Fibroblast of skin of left quadriceps (primary cell): ENCODE measurements at places on chromosomes 12 and 14.

GRCh38 chr14:74871819-74872218 is 4.1 kb downstream of the PROX2 start:
- no peak for DNase-seq

DNA sequence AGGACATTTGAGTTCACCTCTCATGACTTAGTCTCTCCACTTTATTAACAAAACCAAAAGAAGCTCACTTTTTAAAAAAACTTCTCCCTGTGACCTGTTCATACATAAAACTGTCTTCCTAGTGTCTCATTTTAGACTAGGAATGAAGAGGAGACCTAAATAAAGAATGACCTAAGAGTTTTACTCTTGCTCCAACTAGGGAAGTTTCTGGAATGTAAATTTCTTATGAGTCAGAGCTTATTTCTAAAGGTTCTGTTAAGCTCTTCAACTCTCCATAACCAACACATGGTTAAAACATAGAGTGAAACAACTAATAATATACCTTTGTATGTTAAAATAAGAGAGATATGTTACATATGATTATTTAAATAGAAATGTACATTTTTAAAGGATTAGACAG is 369.8 kb downstream of the EMP1 start:
- peak; percentile 11 for DNase-seq

- no peak for DNase-seq
Observed at GRCh38 chr14:75577090-75577489, 1.3 kb upstream of the FLVCR2 start.

DNA sequence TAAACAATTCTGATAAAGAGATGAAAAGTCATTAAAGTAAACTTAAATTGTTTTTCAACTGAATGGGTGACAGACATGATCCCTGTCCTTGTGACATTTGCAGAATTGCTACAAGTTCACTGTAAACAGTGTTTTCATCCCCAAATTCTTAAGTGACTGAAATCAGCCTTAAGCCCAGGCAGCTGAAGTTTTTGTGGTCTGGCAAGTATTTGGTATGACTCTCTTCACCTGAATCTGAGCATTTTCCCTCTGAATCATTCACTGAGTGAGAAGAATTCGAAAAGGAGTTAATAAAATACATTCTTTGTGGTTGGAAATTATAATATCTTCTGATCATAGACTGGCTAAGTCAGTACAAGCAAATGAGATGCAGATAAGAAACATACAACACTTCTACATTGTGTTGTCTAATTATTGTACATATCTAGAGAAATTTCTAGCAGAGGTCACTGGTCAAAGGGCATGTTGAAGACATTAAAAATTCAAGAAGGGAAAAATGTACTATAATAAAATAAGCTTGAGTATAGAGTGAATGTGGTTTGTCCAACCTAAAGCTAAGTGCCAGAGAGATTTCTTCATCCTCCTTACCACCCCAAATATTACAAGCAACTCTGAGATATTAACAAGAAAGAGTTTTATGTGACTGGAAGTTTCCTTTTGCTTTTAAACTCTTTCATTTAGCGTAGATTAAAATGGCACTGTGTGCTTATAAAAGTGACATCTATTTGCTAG is 177.8 kb upstream of the DIO2 start:
- peak; percentile 93 for DNase-seq

DNA sequence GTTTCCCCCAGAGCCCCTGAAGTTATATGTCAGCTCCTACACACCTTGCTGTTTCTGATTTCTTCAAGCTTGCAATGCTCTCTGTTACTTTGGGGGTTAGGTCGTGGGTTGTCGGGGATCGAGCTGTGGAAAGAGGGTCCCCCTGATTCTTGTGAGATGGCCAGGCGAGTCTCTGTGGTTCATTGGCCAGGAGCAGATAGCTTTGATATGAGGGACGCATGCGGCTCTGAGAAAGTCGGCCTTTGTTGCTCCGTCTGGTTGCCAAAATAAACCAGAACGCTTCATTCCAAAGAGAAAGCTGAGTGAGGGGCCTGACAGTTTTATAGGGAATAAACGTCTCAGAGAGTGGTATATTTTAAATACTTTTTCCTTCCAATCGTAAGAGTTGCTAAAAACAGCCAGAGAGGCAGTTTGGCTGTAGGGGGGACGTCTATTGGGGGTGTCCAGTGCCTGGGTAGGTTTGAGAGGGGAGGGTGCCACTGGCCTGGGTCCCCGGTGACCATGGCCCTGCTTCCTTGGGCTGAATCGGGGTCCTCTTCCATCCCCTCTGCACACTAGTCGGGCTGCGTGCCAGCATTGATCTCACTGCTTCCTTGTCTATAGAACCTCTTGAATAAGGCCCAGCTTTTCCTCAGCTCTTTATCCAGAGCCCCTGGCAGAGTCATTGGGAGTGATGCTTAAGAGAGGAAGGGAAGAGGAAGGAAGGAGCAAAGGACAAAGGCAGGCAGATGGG is 18.9 kb downstream of the CCND2 start:
- no peak for DNase-seq

GRCh38 chr14:35814371-35815005 is 5.4 kb upstream of the RALGAPA1 start:
- DNase-seq: no peak

DNA sequence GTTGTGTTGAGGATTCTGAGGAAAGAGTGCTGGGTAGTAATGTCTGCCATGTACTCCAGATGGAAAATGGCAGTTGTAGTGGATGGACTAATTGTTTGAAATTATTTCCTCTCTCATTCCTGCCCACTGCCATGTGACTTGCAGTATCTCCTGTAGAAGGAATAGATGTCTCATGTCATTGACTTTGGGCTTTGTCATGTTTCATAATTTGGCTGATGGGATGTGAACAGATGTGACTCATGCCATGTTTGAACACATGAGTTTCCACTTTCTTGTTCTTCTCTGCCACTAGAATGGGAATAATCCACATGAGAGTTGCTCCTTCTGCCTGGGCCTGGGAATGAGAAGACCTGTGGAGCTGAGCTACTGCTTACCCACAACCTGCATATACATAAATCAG is 2.4 kb upstream of the CALCOCO1 start:
- no peak for DNase-seq
